ENCODE measurements at places on chromosomes 3 and 15.
A peak's percentile ranks its signal among the peaks of the same experiment; 100 is the strongest.

DNA sequence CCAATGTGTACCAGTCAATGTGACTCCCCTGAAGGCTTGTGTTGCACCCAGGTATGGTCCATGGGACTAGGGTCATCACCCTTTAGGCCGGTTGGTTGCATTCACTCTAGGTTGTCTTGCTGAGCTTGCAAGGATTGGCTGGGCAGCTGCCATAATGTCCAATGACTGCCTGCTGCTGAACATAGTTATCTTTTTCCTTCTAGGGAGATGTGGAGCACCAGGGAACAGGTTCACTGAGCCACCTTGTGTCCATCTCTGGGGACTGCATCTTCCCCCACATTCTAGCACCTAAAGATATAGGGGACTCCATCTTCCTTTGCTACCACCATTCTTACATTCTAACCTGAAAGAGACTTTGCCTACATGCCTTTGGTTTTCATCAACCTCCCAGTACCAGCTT lies 580.4 kb upstream of the TBL1XR1 start:
- peak; percentile 39 for DNase-seq
- no peaks in the 10 kb centered on the region for H3K27me3 ChIP-seq
- H3K27ac ChIP-seq = no peak overlapping the region
- H3K4me1 ChIP-seq = peaks cover 16% of the 10 kb centered on the region
- no peaks in the 10 kb centered on the region for H3K36me3 ChIP-seq

GRCh38 chr3:15455756-15456155 lies 28.4 kb downstream of the EAF1 start:
- no peaks in the 10 kb centered on the region for H3K36me3 ChIP-seq
- no peaks in the 10 kb centered on the region for H3K27me3 ChIP-seq
- DNase-seq = no peak

DNA sequence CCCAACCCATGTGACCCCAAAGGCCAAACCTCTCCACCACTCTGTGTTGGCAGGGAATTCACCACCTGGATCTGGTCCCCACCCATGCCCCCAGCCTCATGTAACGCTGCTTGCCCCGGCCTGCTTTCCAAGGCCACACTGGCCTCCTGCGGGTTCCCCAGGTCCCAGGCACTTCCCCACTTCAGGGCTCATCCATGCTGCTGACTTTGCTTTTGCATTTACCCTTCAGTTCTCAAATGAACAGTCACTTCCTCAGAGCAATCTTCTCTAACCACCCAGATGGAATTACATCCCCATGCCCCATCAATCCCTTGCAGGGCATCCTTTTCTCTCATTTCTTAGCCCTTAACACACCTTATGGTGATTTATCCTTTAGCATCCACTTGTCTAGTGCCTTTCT lies 9.2 kb downstream of the DAPK2 start:
- peaks cover 21% of the 10 kb centered on the region for H3K4me1 ChIP-seq
- DNase-seq = no peak
- no peaks in the 10 kb centered on the region for H3K27me3 ChIP-seq
- H3K4me3 ChIP-seq = no peak overlapping the region
- H3K36me3 ChIP-seq = no peaks in the 10 kb centered on the region

DNA sequence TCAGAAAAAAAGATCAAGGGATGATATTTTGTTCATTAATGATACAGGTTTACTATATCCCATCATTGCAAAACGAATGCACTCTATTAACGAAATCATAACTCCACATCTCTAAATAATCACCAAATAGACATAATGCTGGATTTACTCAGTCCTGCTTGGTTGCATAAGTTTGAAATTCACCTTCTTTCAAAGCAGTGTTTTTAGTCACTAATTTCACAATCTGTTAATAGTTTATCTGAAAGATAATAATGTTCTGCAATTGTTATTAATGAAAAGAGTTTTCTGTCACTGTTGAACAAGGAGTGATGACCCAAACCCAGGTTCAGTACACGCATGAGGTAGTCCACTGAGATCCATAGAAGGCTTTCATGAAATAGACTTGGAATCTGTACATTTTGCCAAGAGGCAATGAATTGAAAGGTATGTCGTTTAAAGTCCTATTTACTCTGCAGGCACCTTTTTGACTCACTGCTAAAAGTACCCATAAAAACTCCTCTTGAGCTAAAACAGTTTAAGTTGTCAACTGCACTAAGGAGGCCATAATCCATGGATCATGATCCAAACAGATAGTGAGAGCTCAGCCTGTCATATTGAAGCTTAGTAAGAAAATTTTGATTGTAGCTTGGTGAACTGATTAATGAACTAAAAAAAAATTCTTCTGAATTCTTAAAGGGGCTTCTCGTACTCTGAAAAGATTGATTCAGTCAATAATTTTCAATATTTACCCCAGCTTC lies 75.6 kb upstream of the MBNL1 start:
- H3K36me3 ChIP-seq = no peaks in the 10 kb centered on the region
- peaks cover 9% of the 10 kb centered on the region for H3K4me1 ChIP-seq
- no peak for DNase-seq
- no peaks in the 10 kb centered on the region for H3K27me3 ChIP-seq
- H3K4me3 ChIP-seq = peak overlapping the region; percentile 16

GRCh38 chr15:90550919-90551318 lies 21.2 kb downstream of the CRTC3 start:
- peaks cover 36% of the 10 kb centered on the region for H3K4me1 ChIP-seq
- no peaks in the 10 kb centered on the region for H3K36me3 ChIP-seq
- H3K4me3 ChIP-seq = no peak overlapping the region
- no peaks in the 10 kb centered on the region for H3K27me3 ChIP-seq
- H3K27ac ChIP-seq = no peak overlapping the region
- DNase-seq = no peak

- H3K4me3 ChIP-seq = no peak overlapping the region
- no peaks in the 10 kb centered on the region for H3K27me3 ChIP-seq
- no peak overlapping the region for H3K27ac ChIP-seq
- peaks cover 73% of the 10 kb centered on the region for H3K36me3 ChIP-seq
- no peak for DNase-seq
These were observed 21.7 kb downstream of the PARP16 start for GRCh38 chr15:65264863-65265430.

- peak overlapping the region; percentile 51 for H3K27ac ChIP-seq
- H3K4me1 ChIP-seq = peaks cover 66% of the 10 kb centered on the region
- H3K4me3 ChIP-seq = no peak overlapping the region
- no peak for DNase-seq
- no peaks in the 10 kb centered on the region for H3K27me3 ChIP-seq
These were observed 31.5 kb downstream of the UBE2E1 start for GRCh38 chr3:23837286-23837685.

DNA sequence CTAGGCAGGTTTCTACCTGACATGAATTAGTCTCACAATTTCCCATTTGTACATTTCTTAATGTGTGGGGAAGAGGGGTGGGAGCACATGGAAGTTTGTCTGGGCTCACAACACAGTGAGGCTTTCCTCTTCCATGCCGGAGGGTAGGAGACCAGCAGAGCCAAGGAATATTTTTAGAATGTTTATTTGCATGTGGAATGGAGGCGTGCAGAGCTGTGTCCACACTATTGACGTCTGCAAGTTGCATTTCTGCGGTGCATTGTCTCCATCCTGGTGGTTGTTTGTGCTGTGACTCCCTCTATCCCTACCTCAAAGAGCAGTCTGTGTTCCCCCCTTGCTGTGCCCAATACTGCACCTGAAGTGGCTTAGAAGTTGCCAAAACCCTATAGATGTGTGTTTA lies 103.1 kb upstream of the LRTM1 start:
- no peak overlapping the region for H3K27ac ChIP-seq
- no peak overlapping the region for H3K4me3 ChIP-seq
- DNase-seq = no peak
- H3K36me3 ChIP-seq = no peaks in the 10 kb centered on the region
- peaks cover 4% of the 10 kb centered on the region for H3K4me1 ChIP-seq
- H3K27me3 ChIP-seq = no peaks in the 10 kb centered on the region

DNA sequence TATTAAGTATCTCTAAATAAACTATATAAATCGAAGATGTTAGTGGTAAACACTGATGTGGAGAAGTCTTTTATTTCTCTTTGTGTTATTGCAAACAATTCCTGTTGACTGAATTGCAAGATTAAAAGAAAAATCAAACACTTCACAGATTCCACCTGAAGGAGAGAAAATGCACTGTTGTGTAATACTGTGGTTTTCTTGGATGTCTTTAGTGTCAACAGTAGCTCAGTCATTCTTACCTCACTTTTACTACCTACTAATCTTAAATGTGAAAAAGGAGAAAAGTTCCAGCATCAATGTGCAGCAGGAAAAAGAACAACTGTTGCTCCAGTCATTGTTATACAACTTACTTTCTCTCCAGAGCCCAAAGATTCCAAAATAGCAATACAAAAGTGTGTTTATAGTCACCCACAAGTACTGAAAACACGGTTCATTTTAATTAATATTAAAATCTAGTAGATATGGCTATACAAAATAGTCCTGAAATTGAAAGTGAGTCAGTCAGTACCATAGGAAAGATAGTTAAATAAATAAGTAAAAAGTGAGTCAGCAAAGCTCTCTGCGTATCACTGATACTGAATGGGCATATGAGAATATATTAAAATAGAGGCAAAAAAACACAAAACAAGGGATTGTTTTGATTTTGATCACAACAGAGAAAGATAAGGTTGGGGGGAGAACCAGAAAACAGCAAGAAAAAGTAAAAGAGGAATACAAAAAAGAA lies 90.5 kb upstream of the CSPG5 start:
- H3K27me3 ChIP-seq = no peaks in the 10 kb centered on the region
- no peak overlapping the region for H3K4me3 ChIP-seq
- peaks cover 75% of the 10 kb centered on the region for H3K36me3 ChIP-seq
- DNase-seq = no peak

DNA sequence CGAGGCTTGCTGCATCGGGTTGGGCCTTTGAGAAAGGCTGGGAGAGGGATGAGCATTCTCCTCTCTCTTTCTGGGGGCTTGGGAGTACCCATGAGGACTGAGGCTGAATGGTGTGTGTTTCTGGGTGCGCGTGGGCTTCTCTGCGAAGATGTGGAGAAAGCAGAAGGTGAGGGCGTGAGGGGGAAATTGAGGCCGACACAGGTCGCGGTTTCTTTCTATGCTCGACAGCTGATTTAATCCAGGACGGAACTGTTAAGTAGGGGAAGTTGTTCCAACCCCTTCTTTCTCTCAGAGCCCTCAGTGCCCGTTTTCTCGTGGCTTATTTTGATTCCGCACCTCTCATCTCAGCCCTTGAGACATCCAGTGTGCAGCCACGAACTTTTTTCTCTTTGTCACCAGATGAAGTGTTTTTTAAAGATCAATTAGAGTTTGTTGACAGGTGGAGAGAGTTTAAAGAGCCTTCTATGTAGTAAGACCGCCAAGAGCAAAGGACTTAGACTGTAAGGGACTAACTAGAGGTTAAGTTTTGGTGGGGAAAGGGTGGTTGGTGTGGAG lies 711 bp downstream of the STARD9 start:
- DNase-seq = no peak
- peak overlapping the region; percentile 90 for H3K4me3 ChIP-seq
- H3K27me3 ChIP-seq = no peaks in the 10 kb centered on the region
- peaks cover 7% of the 10 kb centered on the region for H3K4me1 ChIP-seq
- no peaks in the 10 kb centered on the region for H3K36me3 ChIP-seq
- H3K27ac ChIP-seq = peak overlapping the region; percentile 73

DNA sequence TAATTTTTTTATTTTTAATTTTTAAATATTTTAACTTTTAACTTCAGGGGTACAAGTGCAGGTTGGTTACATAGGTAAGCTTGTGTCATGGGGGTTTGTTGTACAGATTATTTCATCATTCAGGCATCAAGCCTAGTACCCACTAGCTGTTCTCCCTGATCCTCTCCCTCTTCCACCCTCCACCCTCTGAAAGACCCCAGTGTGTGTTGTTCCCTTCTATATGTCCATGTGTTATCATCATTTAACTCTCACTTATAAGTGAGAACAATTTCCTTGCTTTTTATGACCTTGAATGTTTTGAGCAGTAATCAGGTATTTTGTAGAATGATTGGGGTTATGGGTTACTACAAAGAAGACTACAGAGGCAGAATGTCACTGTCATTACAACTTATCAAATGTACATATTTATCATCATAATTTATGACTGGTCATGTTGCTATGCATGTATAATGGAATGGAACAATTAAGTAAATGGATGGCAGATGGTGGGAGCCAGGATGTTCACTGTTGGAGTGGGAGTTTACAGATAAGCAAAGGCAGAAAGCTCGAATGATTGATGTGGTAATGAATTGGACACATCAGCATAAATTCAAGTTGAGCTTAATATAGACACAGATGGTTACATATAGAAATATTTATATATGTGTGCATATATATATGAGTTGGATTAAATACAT lies 563.8 kb upstream of the ROBO1 start:
- H3K4me1 ChIP-seq = no peaks in the 10 kb centered on the region
- no peak overlapping the region for H3K27ac ChIP-seq
- H3K27me3 ChIP-seq = no peaks in the 10 kb centered on the region
- DNase-seq = no peak

GRCh38 chr3:11401434-11401833 lies 129.2 kb downstream of the ATG7 start:
- H3K4me1 ChIP-seq = no peaks in the 10 kb centered on the region
- no peak overlapping the region for H3K4me3 ChIP-seq
- H3K27ac ChIP-seq = no peak overlapping the region
- no peaks in the 10 kb centered on the region for H3K27me3 ChIP-seq

DNA sequence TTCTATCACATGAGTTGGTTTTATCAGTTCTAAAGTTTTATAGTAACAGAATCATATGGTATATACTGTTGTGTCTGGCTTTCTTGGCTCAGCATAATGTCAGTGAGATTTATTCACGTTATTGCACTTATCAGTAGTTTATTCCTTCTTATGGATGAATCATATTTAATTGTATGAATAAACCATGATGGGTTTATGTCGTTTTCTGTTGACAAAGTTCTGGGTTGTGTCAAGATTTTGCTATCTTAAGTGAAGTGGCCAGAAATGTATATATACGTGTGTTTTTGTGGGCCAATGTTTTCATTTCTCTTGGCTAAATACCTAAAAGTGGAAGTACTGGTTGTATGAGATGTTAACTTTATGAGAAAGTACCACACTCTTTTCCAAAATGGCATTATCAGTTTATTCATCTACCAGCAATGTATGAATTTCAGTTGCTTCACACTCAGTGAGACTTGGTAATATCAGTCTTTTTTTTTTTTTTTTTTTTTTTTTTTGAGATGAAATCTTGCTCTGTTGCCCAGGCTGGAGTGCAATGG lies 112.4 kb upstream of the DCBLD2 start:
- no peaks in the 10 kb centered on the region for H3K27me3 ChIP-seq
- no peak for DNase-seq
- no peaks in the 10 kb centered on the region for H3K4me1 ChIP-seq
- H3K27ac ChIP-seq = no peak overlapping the region
- H3K4me3 ChIP-seq = no peak overlapping the region

DNA sequence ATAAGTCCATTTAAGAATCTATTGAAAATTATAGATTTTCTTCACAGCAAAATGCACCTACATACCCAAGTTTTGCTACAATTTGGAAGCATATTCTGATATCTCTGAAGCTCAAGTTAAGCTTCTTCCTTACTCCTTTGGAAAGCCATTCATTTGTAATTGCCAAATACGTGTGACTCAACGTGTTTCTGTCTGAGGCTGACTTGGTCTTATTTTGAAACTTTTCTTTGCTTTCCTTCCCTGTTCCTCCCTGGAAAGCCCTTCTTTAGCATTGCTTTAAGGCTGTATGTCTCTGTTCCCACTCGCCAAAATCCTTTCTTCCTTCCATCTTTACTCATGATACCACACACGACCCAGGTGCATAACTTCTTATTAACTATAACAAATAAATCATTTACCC lies 232.0 kb downstream of the ZBBX start:
- no peaks in the 10 kb centered on the region for H3K4me1 ChIP-seq
- no peak overlapping the region for H3K27ac ChIP-seq
- no peak for DNase-seq
- no peak overlapping the region for H3K4me3 ChIP-seq
- H3K27me3 ChIP-seq = no peaks in the 10 kb centered on the region

GRCh38 chr3:101591071-101591470 lies 17.1 kb downstream of the PCNP start:
- no peaks in the 10 kb centered on the region for H3K4me1 ChIP-seq
- H3K36me3 ChIP-seq = peaks cover 5% of the 10 kb centered on the region
- no peak for DNase-seq
- no peak overlapping the region for H3K27ac ChIP-seq
